HuH-7.5 (cell line): ENCODE measurements at places on chromosomes 6 and 20.

DNA sequence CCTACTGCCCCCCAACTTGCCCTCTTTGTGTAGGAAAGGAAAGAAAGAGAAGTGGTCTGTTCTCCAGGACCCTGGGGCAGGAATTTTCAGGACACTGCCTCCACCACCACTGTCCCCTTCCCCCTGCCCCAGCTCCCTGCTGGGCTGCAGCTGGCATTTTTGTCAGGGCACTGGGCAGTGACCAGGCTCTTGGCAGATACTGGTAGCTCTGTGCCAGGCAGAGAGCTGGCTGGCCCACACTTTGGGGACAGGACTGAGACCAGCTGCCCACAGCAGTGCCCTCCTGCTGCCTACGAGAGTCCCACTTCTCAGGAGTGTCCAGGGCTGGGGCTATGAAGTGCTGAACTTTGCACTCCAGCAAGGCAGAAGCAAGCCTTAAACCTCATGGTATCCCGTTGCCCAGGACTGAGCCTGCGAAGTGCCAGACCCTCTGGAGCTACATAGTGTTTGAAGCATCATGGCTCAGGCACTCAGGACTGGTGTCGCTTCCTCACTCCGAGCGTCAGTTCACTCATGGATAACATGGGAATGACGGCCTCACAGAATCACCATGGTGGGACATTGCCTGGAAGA lies 19.3 kb downstream of the SLC13A3 start:
- DNase-seq = no peak

GRCh38 chr6:158717341-158718330 lies 67.8 kb downstream of the SYTL3 start:
- no peak for DNase-seq

GRCh38 chr20:37202267-37202943 lies 23.1 kb upstream of the MROH8 start:
- peak; percentile 27 for DNase-seq

GRCh38 chr20:44491635-44492395 lies 16.1 kb downstream of the TTPAL start:
- no peak for DNase-seq

DNA sequence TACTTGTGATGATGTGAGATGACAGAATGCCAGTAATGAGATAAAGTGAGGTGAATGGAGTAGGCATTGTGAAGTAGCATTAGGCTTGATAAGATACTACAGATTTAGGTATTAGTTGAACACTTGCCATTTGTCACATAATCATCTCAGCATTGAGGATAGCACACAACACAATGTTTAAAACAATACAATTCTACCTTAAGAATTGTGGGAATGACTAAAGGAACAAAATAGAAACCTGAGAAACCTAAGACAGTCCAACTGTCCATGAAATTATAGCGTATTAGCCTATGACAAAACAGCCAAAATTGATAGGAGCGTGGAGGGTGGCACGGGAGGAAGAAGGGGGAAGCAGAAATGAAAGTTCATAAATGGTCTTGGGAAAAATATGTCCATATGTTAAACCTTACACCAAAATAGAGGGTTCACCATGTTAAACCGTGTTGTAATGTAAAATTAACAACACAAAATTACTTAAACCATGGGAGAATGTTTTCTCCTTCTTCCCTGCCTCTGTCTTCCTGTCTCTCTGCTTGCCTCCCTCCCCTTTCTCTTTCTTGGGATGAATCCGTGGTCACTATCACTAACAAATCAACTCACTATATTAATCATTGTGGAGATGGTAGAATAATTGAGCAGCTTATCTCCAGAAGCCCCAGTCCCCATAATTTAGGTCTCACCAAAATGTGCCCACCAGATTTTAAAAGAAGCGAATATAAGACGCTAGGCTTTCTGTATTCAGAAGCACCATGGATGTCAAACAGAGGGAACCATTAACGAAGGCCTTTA lies 33.0 kb upstream of the HFE start:
- no peak for DNase-seq
